WERI-Rb-1 (cell line): ENCODE measurements at places on chromosomes 1 and 21.
A peak's percentile ranks its signal among the peaks of the same experiment; 100 is the strongest.

DNA sequence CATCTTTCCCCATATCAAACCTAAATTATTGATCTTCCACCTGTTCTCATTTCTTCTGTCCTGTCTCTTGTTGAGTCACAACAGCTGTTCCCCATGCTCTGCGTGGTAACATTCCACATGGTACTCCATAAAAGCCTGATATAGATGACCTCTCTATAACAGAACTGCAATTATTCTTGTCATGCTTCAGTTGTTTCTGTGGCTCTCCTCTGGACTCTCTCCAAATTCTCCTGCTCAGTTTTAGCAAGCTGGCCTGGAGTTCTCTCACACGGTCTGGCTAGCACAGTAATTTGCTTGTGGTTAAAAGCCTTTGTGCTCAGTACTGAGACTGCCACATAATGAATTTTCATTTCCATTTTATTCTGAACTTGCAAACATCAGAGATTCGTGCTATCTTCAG lies 10.6 kb upstream of the LRRC39 start:
- DNase-seq = no peak

DNA sequence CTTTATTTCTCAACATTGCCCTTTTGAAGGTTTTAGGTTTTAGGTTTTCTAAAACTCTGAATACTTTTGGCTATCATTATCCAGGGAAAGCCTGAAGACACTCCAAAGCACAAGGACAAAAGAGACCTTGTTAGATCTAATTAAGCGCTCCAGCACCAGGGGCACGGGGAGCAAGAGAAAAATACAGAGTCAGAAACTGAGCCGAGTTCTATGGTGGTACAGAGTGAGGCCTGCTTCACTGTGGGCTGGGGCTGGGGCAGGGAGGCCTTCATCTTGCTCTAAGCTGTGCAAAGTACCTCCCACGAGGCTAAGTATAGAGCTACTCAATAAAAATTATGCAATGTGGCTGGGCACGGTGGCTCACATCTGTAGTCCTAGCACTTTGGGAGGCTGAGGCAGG lies 19.7 kb upstream of the RAB4A start:
- no peak for DNase-seq

DNA sequence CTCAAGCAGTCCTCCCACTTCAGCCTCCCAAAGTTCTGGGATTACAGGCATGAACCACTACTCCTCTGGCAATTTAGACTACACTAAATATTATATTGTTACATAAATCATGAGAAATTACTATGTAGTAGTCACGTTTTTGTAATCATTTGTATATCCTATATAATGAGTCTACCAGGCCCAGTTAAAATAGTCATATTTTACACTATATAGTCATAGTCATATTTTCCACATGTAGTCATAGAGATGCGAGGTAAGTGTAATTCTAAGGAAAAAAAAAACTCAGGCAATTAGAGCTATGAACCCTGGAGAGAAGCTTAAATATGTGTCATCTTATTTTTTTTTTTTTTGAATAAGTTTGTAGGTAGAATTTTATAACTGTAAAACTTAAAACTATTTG lies 90.0 kb downstream of the FNBP1L start:
- no peak for DNase-seq

GRCh38 chr1:172383536-172383935 lies 36.9 kb upstream of the C1orf105 start:
- DNase-seq = no peak

GRCh38 chr1:172350856-172351255 lies 69.6 kb upstream of the C1orf105 start:
- DNase-seq = no peak

GRCh38 chr1:108817016-108817415 lies 39.9 kb downstream of the AKNAD1 start:
- DNase-seq = no peak

GRCh38 chr1:199472018-199472417 lies 555.5 kb upstream of the NR5A2 start:
- no peak for DNase-seq

GRCh38 chr1:169180174-169180573 lies 73.7 kb downstream of the ATP1B1 start:
- DNase-seq = no peak

GRCh38 chr1:234721476-234722269 lies 111.7 kb upstream of the IRF2BP2 start:
- no peak for DNase-seq

- no peak for DNase-seq
These were observed 24.4 kb downstream of the CD55 start for GRCh38 chr1:207345644-207346477.

DNA sequence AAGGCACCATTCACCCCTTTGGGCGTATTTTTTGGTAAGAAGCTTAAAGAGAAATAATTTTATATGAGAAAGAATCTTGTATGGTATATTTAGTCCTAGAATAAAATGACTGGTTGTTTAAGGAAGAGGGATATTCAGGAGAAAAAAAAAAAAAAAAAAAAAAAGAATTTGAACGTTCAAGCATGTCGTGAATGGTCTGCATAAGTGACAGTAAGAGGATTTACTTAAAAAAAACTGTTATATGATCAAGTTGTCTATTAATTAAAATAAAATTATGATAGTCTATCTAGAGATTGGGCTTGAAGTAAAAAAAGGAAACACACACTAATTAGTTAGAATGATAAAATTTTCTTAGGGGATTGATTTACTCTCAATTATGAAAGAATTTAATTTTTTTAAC lies 11.7 kb upstream of the OR14I1 start:
- no peak for DNase-seq

- DNase-seq = no peak
These were observed 1.5 kb upstream of the NEK7 start for GRCh38 chr1:198155253-198155652.

- no peak for DNase-seq
These were observed 41.5 kb downstream of the PTPRC start for GRCh38 chr1:198680174-198680875.

DNA sequence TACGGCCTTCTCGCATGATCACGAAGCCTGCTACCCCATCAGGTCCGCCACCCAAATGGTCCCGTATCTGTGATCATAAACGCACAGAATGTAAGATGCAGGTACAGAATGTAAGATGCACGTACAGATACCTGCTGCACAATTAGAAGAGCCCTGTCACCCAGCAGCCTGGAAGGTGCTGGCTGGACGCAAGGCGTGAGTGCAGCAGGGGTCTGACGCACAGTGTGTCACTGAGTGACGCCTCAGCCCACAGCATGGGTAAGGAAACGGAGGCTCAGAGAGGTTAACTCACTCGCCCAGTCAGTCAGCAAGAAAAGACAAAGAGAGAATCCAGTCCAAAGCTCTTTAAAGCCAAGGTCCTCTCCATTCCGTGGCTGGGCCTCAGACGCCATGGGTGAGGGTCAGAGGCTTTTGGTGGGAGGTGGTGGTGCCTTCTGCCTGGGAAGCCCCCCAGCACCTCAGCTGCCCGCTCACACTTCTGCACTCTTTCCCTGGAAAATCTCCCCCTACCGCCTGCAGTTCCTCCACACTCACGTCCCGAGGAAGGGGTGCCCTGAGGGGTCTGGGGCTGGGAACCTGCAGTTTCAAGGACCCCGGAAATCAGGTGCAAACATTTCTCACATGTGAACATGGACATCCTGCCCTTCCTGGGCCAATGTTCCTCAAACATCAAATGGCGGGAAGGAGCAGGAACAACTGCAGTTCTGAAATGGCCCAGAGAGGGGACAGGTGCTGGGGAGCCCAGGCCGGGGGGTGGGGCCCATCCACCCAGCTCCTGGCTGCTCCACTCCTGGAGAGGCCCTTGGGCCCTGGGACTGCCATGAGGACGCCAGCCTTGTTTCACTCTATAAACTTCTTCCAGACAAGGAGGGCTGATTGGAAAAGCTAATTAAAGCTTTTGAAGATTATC lies 59.4 kb downstream of the SLC66A1 start:
- no peak for DNase-seq

DNA sequence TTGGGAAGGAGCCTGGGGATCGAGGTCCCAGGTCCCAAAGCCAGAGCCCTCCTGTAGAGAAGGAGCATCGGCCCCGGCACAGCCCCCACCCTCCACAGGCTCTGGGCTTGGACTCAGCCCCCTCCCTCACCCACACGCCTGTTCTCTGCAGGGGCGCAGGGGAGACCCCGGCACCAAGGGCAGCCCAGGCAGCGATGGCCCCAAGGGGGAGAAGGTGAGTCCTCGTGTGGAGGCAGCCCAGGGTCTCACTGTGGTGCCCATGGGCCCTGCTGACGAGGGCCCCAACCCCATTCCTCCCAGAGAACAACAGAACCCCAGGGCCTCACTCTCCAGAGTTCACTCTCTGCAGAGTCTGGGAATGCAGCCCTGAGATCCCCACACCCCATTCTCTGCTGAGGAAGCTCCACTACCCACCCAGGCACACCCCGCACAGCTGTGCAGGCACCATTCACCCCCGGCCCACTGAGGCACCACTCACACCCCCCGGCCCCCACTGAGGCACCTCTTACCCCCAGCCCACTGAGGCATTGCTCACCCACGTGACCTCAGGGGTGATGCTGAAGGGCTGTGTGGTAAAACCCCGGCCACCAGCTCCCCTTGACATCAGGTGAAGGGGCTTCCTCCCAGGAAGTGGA lies 21.8 kb downstream of the COL6A2 start:
- DNase-seq = no peak

DNA sequence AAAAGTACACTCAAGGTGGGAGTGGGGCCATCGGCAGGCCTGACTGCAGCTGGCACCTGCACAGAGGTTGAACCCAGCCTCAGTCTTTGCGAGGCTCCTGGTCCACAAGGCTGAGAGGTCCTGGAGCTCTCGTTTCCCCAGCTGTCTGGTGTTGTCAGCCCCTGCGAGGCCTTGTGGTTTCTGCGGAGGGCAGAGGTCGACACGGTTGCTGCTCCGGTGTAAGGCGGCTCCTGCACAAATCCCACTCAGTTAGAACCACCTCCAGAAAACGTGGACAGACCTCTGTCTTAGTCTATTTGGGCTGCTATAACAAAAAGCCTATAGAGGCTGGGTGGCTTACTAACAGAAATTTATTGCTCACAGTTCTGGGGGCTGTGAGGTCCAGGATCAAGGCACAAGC lies 5.8 kb downstream of the KIAA1614 start:
- no peak for DNase-seq

DNA sequence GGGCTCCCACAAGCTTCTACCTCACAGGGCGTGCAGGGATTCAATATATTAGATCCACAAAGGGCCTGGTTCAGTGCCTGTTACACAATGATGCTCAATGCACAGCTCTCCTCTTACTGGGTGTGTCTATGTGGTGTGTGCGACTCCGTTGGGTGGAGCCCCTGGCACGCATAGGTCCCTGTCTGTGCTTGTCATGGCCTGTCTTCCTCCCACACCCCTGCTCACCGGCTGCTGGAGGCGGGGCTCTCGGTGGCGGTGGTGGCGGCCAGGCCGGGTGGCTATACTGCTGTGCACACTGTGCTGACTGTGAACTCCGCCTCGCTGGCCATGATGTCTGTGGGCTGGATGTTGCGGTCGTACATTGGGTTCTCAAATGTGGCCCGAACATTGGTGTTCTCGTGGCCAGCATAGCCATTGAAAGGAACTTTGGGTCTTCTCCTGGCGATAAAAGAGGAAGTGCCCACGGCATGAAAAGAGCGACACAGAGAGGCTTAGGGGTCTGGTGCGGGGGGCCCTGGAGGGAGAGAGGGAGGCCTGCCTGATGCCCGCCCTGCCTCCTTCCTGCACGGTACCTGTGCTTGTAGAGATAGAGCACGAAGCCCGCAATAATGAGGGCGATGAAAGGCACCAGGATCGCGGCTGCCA lies 46.9 kb downstream of the ZSCAN20 start:
- DNase-seq = no peak

GRCh38 chr1:245858722-245859492 lies 648.2 kb downstream of the SMYD3 start:
- no peak for DNase-seq

DNA sequence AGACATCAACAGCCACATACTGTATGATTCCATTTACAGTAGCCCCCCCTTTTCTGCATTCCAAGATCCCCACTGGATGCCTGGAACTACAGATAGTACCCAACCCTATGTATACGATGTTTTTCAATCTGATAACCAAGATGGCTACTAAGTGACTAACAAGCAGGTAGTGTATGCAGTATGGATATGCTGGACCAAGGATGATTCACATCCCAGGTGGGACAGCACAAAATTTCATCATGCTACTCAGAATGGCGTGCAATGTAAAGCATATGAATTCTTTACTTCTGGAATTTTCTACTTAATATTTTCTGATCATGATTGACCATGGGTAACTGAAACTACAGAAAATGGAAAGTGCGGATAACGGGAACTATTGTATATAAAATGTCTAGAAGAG lies 30.0 kb upstream of the MRPS6 start:
- DNase-seq = no peak

GRCh38 chr1:98345417-98345816 lies 316.1 kb upstream of the SNX7 start:
- no peak for DNase-seq

- DNase-seq = no peak
These were observed 97.0 kb upstream of the IFFO2 start for GRCh38 chr1:19053486-19053885.

GRCh38 chr21:21290751-21291150 lies 292.5 kb downstream of the NCAM2 start:
- no peak for DNase-seq

- no peak for DNase-seq
These were observed 3.6 kb downstream of the ABCA4 start for GRCh38 chr1:94117259-94117851.

DNA sequence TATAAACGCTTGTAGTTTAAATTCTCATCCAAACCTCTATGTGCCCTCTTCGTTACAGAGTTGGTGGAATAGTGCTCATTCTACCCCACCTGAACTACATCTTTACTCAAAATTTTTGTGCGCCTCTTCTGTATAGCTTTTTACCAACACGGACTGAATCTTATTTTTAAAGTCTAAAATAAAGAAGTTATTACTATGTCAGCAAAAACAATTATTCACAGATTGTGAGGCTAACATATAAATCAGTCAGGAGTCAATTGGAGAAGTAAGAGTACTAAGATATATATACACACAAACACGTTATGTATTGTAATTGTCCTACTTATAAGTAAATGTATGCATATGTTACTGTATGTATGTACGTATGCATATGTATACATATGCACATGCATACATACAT lies 274.9 kb upstream of the ADGRL4 start:
- DNase-seq = no peak

GRCh38 chr1:7426780-7427604 lies 344.1 kb upstream of the VAMP3 start:
- no peak for DNase-seq

- peak; percentile 97 for DNase-seq
These were observed at the start of gene SOX13 for GRCh38 chr1:204072931-204073836. SOX13 (plus strand) TSS chr1:204073115; CDS start chr1:204112916, 39,801 bp downstream.

GRCh38 chr1:2911421-2912178 lies 109.7 kb upstream of the ACTRT2 start:
- DNase-seq = no peak

GRCh38 chr1:155794605-155795245 lies 62.3 kb downstream of the GON4L start:
- no peak for DNase-seq

DNA sequence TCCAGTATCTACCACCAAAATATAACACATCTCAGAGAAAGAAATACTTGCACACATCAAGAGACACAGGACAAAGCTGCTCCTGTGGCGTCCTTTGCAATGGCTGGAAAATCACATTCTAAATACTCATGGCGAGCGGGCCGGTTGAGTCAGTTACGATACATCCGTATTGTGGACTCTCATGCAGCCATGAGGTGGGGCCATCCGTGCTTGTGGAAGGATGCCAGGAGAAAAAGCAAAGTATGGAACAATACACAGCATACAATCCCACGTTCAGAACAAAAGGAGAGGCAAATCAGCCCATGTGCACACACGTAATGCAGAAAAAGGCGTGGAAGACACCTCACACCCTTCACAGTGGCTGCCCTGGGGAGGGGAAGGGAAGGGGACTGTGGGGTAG lies 13.1 kb downstream of the ATP13A2 start:
- no peak for DNase-seq

- DNase-seq = no peak
These were observed 668.0 kb downstream of the MRPL39 start for GRCh38 chr21:24939291-24939690.
